ENCODE measurements at places on chromosomes 5 and 9.

DNA sequence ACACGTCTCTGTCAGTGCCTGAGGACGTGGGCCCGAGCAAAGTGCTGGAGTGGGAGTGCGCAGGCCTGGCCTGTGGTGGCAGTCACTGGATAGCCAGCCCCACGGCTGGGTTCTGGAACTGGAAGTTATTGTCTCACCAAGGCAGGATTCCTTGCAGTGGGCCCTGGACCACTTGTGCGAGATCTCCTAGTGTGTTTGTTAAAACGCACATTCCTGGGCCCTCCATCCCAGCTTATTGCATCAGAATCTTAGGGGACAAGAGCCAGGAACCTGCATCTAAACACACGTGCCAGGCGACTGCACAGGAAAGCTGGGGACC lies 26.9 kb downstream of the PTPA start:
- no peak for DNase-seq

DNA sequence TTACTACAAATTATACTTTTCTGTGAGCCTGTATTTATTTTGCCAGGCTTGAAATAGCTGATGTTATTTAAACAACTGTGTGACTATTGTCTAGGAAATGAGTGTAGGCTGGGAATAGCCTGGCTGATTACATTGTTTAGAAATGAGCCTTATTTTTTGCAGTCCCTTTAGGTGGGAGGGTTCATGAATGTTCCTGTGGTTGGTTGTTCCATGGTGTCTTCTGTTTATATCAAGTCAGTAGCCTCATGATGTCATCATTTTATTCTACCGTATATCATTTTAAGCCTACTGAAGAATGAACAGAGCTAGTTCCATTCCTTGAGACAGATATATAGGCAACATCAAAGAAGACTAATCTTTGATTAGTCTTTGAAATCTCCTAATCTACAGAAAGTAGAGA lies 53.1 kb downstream of the MAP1B start:
- DNase-seq, result no peak

- DNase-seq, result no peak
Measured at GRCh38 chr5:168796593-168797580, 217.7 kb upstream of the PANK3 start.

DNA sequence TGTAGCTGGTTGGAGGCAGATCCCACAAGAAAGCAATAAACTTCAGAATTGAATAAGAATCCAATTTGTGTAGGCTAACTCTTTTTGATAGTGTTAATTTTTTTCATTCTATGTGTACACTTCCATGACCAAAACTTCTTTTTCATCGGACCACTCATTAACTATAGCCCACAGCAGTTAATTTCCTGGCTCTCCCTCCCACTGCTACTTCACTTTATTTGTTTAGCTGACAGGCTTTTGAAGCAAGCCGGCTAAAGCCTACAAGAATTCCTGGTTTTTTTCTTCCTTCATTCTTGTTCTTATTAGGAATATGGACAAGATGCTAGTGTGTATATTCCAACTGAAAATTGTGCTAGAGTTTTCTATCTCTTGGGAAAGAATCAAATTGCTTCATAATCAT lies 329.2 kb upstream of the CCNH start:
- DNase-seq, result no peak

- no peak for DNase-seq
Measured at GRCh38 chr9:128208386-128208785, 5.2 kb downstream of the DNM1 start.

GRCh38 chr5:131795879-131796792 lies 681 bp downstream of the FNIP1 start:
- DNase-seq, result no peak

- DNase-seq, result no peak
Measured at GRCh38 chr5:54895816-54896341, 89.5 kb downstream of the ESM1 start.

DNA sequence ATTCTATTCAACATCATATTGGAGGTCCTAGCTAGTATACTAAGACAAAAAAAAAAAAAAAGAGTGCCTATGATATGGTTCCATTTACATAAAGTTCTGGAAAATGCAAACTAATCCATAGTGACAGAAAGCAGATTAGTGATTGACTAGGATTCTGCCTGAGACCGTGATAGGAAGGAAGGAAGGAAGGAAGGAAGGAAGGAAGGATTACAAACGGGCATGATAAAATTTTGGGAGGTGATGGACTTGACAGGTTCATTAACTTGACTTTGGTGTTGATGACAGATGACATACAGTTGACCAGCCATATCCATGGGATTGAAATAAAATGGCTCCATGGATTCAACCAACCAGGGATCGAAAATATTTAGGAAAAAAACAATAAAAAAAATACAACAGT lies 79.1 kb upstream of the MAN2A1 start:
- no peak for DNase-seq

DNA sequence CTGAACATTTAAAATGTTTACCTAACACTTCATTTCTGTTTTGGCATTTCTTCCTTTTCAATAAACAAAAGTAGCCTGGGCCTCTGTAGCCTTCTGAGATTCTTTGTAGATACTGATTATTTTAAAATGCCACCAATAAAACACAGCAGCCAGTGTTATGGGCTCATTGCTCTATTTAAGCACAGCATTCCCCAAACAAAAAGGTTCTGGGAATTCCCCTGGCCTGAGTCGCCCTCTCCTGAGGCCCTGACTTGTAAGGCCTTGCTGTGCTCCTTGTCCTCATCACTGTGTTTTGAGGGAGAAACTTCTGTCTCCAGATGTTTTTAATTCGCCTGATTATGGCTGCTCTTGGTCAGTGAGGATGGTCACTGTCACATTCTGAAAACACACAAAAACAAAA lies 33.0 kb upstream of the CTXN3 start:
- no peak for DNase-seq

DNA sequence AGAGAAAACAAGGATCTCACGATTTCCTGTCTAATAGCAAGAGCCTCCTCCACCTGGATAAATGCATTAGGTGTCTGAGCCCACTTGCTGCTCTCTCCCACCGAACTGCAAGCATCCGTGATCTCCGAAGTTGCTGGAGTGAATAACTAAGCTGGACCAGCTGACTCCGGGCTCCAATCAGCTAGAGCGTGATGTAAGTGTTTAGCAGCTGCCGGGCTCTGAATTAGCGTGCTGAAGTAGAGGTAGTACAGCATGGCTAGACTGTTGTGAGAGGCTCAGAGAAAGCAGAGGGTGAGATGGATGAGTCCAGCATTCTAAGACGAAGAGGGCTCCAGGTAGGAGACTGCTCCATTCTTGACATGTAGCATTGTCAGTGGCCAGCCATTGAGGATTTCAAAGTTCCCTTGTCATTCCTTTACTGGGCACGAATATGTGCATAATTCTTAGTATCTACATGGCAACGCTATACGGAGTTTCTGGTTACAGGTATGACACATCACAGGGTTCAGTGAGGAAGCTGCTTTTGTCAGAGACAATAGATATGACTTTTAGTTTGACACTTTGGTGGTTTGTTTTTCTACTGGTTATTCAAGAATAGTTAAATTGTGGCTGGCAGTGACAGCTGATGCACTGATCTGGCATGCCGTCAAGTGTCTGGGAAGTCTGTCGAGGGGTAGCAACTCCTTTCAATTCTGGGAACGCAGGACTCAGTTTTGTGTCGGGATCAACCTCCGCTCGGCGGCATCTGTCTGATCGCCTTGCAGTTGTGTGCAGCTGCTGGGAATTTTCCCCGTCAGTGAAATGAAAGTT lies 232.6 kb downstream of the MAST4 start:
- DNase-seq, result no peak

- peak; percentile 54 for DNase-seq
Measured at GRCh38 chr5:72692651-72693442, 123.6 kb upstream of the TNPO1 start.

- DNase-seq, result no peak
Measured at GRCh38 chr9:94619026-94619425, 20.3 kb downstream of the FBP1 start.

DNA sequence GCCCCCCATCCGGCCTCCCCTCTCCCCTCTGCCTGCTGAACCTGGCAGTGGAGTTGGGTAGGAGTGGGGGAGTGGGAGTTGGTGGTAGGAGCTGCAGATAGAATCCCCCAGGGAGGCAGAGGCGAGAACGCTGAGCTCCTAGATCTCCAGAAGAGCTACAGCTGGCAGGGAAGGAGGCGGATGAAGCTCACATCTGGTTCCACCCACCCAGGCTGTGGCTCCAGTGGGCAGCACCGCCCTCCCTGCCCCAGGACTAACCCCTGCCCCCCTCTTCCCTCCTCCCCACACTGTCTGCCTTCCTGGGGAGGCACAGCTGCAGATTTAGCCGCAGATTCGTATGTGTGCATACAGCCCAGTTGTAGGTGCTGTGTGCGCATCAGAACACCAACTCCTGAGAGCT lies 34.2 kb downstream of the C9orf50 start:
- DNase-seq, result no peak

DNA sequence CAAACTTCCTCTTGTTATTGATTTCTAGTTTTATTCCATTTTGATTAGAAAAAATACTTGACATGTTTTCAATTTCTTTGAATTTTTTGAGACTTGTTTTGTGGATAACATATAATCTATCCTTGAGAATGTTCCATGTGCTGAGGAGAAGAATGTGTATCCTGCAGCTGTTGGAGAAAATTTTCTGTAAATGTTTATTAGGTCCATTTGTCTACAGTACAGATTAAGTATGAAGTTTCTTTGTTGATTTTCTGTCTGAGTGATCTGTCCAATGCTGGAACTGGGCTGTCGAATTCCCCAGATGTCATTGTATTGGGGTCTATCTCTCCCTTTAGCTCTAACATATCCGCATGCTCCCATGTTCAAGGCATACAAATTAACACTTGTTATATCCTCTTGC lies 251.2 kb downstream of the CSNK1G3 start:
- DNase-seq, result no peak

- no peak for DNase-seq
Measured at GRCh38 chr9:133490865-133491655, 12.2 kb upstream of the SLC2A6 start.

- DNase-seq, result no peak
Measured at GRCh38 chr9:71863631-71864030, 47.4 kb downstream of the ABHD17B start.

- no peak for DNase-seq
Measured at GRCh38 chr5:121350181-121350930, 501.3 kb upstream of the FTMT start.

DNA sequence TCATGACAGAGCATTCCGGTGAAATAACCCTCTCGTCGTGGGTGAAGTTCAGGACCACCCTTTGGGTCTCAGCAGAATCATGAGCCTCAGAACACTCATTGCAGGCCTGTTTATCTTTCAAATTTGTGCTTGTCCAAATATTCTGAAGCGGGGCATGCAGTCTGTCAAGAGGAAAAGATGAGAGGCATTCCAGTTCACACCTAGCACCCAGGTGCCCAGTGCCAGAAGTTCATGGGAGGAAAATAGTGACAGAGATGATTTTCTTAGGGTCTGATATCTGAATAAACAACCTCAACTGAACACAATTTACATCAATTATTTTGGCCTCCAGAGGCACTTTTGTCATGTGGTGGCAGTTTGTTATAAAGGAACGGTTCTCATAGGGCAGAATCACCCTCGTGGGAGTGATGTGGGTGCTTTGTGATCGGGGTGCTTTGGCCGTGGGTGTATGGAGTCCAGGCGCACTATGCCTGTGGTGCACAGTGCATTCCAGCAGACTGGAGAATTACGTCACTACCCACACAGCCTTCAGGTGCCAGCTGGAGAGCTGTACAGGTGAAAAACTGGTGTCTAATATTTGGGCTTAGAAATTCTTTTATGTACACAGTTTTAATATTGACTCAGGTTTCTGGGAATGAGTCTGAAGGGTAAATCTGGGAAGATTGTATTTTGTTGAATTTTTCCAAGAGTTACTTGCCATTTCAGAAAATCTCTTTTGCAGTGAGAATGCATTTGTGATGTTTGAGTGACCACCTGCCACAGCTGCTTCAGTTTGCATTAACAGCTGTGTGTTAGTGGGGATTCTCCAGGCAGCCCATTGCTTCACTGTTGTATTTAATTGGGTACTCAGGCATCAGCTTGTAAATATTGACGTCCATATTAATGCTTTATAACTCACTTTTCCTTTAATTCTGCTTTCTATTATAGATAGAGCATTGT lies 289.3 kb downstream of the FANCC start:
- DNase-seq, result no peak

GRCh38 chr5:134845335-134845851 lies 375 bp upstream of the C5orf24 start:
- DNase-seq, result no peak

DNA sequence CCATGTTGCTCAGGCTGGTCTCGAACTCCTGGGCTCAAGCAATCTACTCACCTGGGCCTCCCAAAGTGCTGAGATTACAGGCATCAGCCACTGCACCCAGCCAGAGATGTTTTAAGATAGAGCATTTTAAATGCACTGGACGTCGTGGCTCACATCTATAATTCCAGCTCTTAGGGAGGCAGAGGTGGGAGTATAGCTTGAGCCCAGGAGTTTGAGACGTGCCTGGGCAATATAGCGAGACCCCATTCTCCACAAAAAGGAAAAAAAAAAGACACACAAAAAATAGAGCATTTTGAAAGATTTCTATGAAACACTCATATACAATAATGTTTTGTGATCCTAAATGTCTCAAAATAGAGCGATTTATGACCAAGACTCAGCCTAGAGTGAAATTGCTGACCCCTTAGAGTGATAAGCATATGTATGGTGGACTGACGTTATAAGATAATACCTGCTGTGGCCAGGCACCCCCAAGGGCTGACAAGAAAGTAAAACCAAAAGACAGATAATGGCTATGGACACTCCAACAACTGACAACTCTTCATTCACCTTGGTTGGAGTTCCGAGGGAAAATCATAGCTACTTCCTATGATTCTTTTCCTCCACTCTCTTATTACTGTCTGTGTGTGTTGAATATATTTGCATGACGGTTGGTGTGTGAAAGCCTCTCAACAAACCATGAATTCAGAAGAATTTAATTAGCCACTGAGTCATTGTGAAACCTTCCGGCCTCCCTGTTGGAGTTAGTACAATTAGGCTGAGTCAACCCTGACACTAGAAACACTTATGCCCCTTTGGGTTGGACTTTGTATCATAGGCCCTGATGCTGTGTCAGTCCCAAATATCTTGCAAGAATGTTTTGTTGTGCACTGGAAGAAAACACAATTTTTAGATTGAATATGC lies 526.5 kb upstream of the NUDT12 start:
- DNase-seq, result no peak

DNA sequence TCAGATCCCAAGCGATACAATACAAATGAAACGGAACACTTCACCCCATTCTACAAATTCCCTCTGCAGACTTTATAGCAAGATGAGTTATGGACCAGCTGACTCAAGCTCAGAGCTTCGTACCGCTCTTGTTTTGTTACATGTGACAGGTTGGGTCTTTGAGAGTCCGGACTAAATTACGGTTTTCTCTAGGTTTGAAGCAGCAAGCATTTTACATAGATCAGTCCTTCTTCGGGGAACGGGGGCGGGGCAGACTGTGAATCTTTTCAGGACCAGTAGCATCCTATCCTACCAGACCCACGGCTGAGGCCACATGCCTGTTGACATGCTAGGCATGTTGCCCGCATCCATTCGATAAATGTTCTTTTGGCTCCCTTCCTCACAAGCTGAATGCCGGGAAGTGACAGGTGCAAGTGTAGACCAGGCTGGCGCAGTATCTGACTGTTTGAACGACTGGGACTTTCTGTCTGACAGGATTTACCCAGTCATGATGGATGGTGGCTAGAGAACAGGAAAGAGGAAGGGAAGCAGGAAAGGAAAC lies 811.0 kb upstream of the GRAMD2B start:
- no peak for DNase-seq

Measured in NCI-H1436 treated with DMSO at 0.1 percent for 48 hours (cell line).